ENCODE measurements at places on chromosomes 2 and 18. TPM values are rescaled to one million over a fixed set of nuclear protein-coding genes. Genes with fewer than 3 reads are reported as not detected.

GRCh38 chr2:41032715-41033114, 580.8 kb upstream of the SLC8A1 start:
- DNase-seq: no peak

DNA sequence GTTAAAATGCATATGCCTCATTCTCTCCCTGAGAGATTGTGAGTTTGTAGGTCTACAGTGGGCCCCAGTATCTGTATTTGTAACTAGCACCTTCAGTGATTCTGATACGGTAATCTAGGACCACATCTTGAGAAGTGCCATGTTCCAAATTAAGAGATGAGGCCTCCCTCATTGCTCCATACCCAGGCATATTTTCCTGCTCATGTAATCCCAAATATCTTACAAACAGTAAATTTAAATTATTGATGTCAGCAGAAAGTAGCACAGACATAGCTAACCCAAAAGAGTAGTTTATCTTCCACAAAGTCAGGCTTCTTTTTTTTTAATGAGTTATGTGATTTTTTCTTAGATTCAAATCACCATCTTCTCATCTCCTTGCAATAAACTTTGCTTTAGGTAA, 263.8 kb downstream of the SETBP1 start:
- no peak for DNase-seq

DNA sequence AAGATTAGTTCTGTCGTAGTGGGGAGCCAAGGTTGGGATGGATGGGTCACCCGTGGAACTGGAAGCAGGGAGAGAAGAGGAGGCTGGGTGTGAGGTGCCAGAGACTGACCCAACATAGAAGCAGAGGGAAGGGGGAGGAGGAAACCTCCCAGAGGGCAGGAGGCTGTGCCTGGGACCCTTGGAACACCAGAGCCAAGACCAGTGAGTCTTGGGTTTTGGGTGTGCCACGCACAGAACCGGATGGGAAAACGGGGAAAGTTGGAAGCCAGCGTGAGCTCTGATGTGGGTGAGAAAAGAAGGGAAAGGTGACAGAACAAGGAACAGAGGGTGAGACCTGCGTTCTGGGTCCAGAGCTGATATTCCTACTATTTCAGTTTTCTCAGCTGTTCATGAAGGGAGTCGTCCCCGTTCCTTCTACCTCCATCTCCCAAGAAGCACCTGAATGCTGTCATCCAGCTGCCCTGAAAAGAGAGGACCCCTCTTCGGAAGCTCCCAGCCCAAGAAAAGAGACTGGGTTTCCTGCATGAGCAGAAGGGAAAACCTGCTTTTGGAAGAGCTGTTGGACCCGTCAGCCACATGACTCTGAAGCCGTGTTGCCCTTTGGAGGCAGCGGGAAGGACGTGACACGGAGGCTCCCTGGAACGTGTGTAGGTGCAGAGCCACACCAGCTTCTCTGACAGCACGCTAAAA, 250.1 kb downstream of the NDUFA10 start:
- DNase-seq: no peak

GRCh38 chr2:37602702-37603101, 68.7 kb downstream of the CDC42EP3 start:
- no peak for DNase-seq

- DNase-seq: peak; percentile 23
Measured at GRCh38 chr2:28134262-28134812, 243.8 kb downstream of the BABAM2 start.

GRCh38 chr2:2621855-2622254, 290.8 kb upstream of the MYT1L start:
- DNase-seq: no peak

Gene AGXT
- not detected for polyA plus RNA-seq

- DNase-seq: no peak
Measured at GRCh38 chr2:71609958-71610357, 156.6 kb downstream of the DYSF start.

Gene IL1B
- polyA plus RNA-seq: not detected

- DNase-seq: no peak
Measured at GRCh38 chr2:239346676-239347075, 54.1 kb downstream of the HDAC4 start.

Gene EVA1A
- 0.52 TPM for polyA plus RNA-seq

Gene CCDC141
- polyA plus RNA-seq: 16.7 TPM

- no peak for DNase-seq
Measured at GRCh38 chr2:232543928-232544631, 4.6 kb downstream of the CHRNG start.

DNA sequence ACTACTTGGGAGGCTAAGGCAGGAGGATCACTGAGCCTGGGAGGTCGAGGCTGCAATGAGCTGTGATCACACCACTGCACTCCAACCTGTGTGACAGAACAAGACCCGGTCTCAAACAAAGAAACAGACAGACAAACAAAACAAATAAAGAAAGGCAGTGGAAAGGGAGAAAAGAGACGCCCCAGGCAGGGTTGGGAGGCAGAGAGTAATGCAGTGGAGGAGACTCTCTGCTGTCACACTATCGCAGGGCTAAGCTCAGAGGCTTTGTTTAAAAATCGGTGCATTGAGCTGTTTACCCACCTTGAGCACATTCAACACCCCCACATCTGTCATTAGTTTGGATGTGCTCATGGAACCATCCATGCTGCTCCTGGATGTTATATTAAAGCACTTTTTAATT, 84.2 kb upstream of the RMP24 start:
- DNase-seq: no peak
